ENCODE measurements at places on chromosomes 12 and 14. TPM values are rescaled to one million over a fixed set of nuclear protein-coding genes. Genes with fewer than 3 reads are reported as not detected.

The PRB2 gene
- total RNA-seq = not detected

The TMEM116 gene
- 29.4 TPM for total RNA-seq

The LEMD3 gene
- total RNA-seq = 73.6 TPM

The TAS2R19 gene
- 41.9 TPM for total RNA-seq

The NAV3 gene
- 329 TPM for total RNA-seq

The TMEM121 gene
- 22.2 TPM for total RNA-seq

The HOXC4 gene
- total RNA-seq = not detected

The PTPRQ gene
- 1.6 TPM for total RNA-seq

The KERA gene
- 0.31 TPM for total RNA-seq

The PTPN6 gene
- total RNA-seq = 3.4 TPM

The PARP11 gene
- total RNA-seq = 27.9 TPM

The KRT3 gene
- not detected for total RNA-seq

The TUBA1B gene
- 1,288 TPM for total RNA-seq

The SDR9C7 gene
- 0.31 TPM for total RNA-seq

The ENDOU gene
- total RNA-seq = not detected

The PLEKHD1 gene
- 0.31 TPM for total RNA-seq

The LRP1-AS gene
- total RNA-seq = not detected

The SDSL gene
- total RNA-seq = 0.94 TPM

The ACVRL1 gene
- 6.6 TPM for total RNA-seq

The NTF3 gene
- total RNA-seq = 8.5 TPM

The OR6J1 gene
- not detected for total RNA-seq

The B4GALNT3 gene
- total RNA-seq = 4.7 TPM

The GYS2 gene
- not detected for total RNA-seq

The SMOC1 gene
- 27.2 TPM for total RNA-seq

The FGD6 gene
- 14.1 TPM for total RNA-seq
